ENCODE measurements at places on chromosomes 12 and 14.

- DNase-seq = no peak
Observed at GRCh38 chr12:54592316-54592715, 3.9 kb upstream of the PPP1R1A start.

- no peak for DNase-seq
Observed at GRCh38 chr12:30828686-30829085, 73.9 kb upstream of the CAPRIN2 start.

DNA sequence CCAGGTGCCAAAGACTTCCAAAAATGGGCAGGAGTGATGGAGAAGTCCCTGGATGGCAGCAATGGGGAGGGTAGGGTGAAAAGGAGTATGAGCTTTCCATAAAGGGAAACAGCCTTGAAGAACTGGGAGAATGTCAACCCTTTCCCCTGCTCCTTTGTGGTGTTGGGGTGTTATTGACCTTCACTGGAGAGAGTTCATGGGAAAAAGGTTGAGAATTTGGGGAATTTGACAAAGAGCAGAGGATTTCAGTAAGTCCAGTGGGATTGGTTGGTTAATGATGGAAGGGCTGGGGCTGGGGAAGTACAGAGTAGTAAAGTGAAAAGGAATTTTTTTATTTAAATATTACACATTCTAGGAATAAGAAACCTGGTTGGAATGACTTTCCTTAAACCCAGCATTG, 116.6 kb downstream of the ERC1 start:
- DNase-seq = no peak

- no peak for DNase-seq
Observed at GRCh38 chr14:35390577-35391387, 13.8 kb downstream of the NFKBIA start.

- no peak for DNase-seq
Observed at GRCh38 chr12:47277972-47278448, 198.3 kb upstream of the AMIGO2 start.

GRCh38 chr12:118034429-118035189, 18.1 kb downstream of the RFC5 start:
- DNase-seq = no peak

- DNase-seq = no peak
Observed at GRCh38 chr14:103241531-103241930, 92.5 kb upstream of the EIF5 start.

GRCh38 chr12:31215518-31216232, 110.3 kb downstream of the SINHCAF start:
- no peak for DNase-seq

- DNase-seq = no peak
Observed at GRCh38 chr14:68210729-68211299, 391.2 kb downstream of the RAD51B start.

GRCh38 chr12:27309293-27309994, 23.2 kb upstream of the BMAL2 start:
- DNase-seq = no peak

GRCh38 chr14:94132285-94132887, 3.0 kb upstream of the IFI27L2 start:
- peak; percentile 14 for DNase-seq

- DNase-seq = no peak
Observed at GRCh38 chr12:54195737-54196347, 7.1 kb upstream of the SMUG1 start.

GRCh38 chr12:66860752-66861750, 182.2 kb upstream of the GRIP1 start:
- peak; percentile 46 for DNase-seq

DNA sequence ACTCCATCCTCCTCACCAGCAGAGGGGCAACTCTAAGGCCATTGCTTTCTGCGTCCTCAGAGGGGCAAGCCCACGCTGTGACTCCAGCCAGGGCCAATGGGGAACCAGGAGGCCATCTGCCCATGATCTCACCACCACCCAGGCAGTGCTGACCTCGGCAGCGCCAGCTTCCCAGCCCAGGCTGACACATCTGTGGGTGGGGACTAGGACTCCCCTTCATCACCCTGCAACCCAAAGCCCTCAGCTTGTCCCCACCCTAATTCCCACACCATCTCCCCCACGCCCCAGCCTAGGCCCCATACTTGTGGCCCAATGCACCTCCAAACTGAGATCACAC, 58.6 kb downstream of the VWF start:
- DNase-seq = no peak

- DNase-seq = no peak
Observed at GRCh38 chr12:113244478-113244958, 23.3 kb downstream of the TPCN1 start.

DNA sequence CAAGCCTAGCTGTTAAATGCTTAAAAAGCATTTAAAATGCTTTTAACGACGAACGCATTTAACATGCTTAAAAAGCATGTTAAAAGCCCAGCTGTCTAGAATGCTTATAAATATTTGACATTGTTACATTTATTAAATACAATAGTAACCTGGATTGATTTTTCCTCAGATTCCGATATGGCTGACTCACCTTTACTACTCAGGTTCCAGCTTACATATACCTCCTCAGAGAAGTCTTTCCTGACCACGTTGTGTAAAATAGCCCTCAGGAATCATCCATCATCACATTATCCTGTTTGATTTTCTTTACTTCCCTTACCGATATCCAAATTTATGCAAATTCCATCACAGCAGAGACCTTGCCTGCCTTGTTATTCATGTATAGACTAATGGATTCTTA, 51.4 kb downstream of the SLC41A2 start:
- no peak for DNase-seq

- DNase-seq = no peak
Observed at GRCh38 chr12:107109726-107110719, 16.7 kb upstream of the CRY1 start.

DNA sequence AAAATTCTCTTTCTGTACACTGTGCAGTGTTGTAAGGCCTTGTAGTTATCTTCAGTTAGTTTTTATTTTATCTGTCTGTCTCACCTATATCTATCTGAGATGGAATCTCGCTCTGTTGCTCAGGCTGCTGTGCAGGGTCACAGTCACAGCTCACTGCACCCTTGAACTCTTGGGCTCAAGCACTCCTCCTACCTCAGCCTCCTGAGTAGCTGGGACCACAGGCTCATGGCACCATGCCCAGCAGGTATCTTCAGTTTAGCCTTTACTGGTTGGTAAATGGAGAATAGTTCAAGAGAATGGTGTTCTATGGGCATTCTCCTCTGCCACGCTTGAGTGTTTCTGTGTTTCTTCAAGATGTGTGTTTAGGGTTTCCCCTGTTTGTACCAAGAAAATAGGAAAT, 13.6 kb downstream of the TULP3 start:
- no peak for DNase-seq

DNA sequence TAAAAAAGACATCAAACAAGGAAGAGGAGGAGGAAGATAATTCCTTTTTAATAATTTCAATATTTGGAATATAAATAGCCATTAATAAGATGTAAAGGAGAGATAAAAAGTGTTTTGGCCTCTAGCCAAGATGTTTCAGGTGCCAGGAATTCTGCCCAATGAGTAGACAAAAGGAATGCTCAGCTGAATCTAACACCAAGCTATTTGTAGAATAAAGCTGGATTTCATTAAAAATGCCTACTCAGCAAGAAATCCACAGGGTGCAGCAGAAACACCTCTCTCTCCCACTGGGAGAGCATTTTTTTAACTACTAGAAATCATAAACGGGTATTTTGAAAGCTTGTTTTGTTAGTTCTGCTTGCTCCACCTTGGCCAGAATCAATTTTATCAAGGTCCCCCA, 4.1 kb upstream of the STAB2 start:
- no peak for DNase-seq

DNA sequence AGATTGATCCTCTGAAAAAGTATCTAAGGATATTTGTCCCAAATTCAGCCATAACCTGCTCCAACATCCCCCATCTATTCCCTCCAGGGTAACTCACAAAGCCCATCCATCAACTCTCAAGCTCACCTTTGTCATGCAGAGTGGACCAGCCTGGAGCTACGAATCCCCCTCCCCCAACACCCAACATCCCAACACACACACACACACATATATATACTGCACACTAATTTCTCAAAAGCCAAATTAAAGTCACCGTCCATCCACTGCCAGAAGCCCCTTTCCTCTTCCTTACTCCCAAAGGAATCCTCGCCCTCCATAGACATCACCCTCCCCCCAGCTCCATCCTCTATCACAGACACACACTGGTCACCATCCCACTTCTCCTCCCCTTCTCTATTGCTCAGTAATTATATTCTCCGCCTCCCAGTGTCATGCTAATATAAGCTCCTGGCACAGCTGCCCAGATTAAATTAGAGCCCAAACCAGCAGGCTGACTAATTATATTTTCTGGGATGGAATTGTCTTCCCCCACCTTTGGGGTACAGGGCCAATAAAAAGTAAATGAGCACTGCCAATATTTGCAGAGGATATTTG, 13.5 kb upstream of the TESPA1 start:
- no peak for DNase-seq

DNA sequence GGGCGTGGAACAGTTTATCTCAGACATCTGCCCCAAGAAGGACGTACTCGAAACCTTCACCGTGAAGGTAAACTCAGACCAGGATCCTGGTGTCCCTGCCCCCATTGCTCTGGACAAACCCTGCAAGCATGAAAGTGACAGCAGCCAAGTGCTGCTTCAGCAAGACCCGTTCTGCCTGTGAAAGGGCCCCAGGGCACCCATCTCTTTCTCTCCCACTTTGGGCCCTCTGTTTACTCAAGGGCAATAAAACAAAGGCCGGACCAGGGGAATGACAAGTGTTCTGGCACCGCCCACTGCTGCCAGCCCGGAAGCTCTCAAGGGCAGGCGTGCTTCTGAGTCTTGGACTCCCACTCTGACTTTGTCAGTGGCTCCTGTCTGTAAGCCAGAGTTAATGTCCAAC, 35.3 kb downstream of the CD9 start:
- no peak for DNase-seq

GRCh38 chr14:30855345-30856037, 18.9 kb upstream of the COCH start:
- DNase-seq = no peak

DNA sequence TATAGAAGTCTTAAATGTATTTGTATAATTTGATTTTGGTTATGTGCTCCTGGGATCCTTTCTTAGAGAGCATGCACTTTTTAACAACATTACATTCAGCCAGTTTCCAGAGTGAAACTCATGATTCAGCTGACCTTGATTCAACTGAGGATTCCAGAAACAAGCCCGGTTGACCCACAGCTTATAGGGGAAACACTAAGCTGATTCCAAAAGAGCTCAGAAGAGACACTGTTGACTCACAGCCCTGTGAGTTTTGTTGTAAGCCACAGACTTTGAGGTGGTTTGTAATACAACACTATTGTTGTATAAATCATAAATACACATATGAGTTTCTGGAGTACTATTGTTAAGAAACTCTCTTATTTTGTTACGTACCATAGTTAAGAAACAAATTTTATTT, 133.8 kb upstream of the MGAT4C start:
- no peak for DNase-seq

DNA sequence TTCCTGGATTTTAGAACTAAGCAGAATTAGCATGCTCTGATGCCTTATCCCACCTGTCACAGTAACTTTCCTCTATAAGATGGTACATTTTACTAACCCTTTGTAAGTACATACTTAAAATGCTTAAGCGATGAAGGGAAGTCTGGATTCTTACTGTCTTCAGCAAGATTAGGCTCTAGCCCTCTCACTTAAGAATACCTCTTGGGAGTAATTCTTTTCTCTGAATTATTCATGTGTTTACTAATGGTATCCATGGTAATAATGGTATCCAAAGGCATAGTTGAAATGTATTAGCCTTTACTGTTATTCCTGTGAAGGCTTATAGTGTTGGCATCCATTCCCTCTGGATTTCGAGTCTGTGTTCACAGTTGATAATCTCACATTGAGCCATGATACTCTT, 176.9 kb downstream of the MON2 start:
- no peak for DNase-seq

DNA sequence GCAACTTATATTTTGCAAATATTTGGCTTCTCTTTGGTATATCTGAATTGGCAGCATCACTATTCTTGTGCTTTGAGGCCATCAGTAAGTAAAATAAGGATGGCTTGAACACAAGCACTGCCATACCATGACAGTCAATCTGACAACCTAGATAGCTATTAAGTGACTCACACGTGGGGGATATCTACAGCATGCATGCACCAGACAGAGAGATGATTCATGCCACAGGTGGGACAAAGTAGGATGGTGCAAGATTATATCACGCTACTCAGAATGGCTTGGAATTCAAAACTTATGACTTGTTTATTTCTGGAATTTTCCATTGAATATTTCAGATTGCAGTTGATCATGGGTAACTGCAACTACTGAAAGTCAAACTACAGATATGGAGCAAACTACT, 675.6 kb upstream of the MDGA2 start:
- no peak for DNase-seq

DNA sequence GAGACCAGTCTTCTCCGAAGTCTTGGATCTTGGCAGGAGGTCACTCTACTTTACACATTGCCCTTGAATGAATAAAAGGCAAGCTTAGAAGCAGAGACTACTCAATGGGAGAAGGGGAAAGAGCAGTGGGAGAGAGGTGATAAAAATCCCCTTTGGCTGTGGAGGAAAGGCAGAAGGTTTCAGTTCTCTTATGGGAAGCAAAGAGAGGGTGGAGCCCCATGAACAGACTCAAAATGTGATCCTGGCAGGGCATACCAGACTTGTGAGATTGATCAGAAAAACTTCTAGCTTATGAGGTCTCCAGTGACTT, 49.6 kb upstream of the HECTD1 start:
- DNase-seq = no peak

- DNase-seq = peak; percentile 66
Observed at GRCh38 chr12:120710031-120710804, at the start of gene UNC119B. UNC119B (plus strand) TSS chr12:120710458; CDS start chr12:120710475, 17 bp downstream.

DNA sequence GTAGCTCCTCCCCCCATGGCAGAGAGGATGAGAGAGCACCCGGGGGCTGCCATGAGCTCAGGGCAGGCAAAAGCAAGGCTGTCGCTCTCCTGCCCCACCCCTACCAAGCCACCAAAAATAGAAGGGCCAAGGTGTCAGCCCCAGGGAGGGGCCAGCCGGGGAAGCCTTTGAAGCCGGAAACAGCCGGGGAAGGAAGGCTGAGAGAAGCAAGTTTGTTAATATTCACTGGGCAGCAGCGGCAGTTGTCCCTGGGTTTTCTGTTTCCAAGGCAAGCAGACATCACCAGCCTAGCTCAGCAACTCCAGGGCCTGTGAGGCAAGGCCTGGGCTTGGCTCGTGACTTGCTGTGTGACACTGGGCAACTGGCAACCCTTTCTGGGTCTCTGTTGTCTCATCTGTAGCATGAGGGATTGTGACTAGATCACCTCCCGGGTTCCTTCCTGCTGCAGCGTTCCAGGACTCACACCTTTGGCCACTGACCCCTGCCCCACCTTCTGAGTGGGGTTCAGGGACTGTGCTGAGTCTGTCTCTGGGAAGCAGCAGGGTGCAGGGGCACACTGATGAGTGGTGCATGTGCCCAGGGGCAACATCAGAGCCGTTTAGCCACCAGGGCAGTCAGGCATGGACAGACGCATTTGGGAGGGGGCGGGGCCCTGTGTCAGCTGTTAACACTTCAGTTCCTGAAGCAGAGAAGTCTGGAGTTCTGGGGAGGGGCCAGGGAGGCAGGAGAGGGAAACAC, 24.3 kb downstream of the SYNDIG1L start:
- DNase-seq = peak; percentile 33

DNA sequence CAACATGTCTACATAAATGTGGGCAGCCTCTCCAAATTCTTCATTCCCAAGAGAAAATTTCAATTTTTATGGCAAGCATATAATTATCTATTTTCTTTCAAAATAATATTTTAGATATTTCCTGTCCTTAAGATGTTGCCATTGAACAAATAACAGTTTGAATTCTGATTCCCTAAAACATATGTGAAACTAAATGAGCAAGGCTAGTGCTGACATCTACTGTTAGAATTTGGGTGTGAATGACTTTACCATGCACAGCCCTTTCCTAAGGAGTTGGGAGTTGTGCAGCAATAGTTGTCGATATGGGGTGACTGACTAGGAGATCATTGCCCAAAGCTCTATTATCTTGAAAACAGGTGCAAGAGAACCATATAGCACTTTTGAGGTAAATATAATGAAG, 108.2 kb upstream of the SLC38A4 start:
- DNase-seq = no peak

Measured in stimulated activated CD8-positive, alpha-beta memory T cell treated with anti-CD3 and anti-CD28 coated beads, Interleukin-2, amount 100 ng/mL, for 1 hour (primary cell).